ENCODE measurements at places on chromosomes 3 and 15.

DNA sequence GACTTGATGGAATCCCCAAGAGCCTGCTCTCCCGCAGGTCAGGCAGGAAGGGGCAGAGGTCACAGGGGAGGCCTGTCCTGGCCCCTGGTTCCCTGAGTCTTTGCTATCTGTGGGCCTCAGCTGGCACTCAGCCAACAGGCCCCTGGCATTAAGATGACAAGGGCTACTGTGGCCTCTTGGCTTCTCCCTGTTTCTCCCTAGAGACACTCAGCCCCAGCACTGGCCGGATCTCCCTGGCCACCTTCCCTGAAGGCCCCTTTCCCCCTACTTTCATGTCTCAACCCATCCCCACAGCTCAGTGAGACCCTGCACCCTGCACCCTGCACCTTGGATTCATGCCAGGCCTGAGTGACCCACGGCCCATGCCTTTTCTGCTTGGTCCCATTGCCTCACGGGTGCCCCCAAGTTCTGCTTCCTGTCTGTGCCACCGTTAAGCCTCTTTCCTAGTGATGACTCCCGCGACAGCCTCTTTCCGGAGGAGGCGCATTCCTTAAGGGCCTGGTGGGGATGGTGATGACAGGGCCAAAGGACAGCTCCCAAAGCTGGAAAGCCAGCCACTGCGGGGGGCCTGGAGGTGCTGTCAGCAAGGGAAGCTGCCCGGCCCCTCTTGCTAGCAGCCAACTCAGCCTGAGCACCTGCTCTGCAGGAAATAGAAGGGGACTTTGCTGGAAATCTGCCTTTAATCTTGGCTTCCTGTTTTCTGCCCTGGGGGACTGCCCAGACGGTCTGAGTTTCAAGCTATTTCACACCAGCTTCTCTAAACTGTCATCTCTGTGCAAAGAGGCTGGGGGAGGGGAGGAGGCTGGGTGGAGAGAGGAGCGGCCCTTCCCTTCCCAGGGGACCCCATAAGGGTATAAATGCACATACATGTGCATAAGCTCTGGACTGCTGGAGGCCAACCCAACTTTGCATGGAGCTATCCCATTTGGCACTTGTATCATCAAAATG is 4.8 kb upstream of the CSK start:
- no peak for DNase-seq

- DNase-seq: no peak
These were observed 19.8 kb upstream of the LOXL1 start for GRCh38 chr15:73906346-73907034.

- DNase-seq: peak; percentile 35
These were observed at the start of gene DGKG for GRCh38 chr3:186361762-186362536. DGKG (minus strand) TSS chr3:186362234; CDS start chr3:186320459, 41,775 bp downstream.

DNA sequence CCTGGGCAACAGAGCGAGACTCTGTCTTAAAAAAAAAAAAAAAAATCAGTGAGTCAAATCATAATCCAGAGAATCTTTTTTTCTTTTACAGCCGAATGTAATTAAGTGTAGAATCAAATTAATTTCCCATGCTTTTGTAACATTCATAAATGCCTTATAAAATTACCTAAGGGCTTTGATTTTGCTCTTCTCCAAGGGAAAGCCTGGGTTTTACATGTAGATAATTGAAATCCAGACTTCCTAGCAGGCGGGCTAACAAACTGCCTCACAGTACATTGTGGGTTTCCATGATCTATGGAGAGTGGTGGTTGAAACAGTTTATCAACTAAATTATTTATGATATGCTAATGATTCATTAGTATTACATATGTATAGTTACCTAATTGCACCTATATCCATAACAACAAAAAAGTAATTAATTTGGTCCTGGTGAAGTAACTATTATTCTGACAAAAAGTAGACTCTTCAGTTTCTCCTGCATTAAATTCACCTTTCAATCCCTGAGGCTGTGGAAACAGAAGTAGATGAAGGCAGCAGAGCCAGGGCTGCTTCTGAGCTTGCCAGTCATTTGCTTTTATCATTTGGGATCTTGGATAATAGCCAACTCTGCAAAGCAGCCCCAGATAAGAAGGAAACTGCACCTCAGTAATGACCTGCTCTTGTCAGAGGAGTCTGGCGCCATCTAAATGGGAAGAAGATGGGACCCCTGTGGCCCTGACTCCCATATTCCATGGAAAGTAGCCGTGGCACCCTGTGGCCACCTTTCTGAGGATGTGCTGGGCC is 9.5 kb downstream of the CCR9 start:
- DNase-seq: no peak

DNA sequence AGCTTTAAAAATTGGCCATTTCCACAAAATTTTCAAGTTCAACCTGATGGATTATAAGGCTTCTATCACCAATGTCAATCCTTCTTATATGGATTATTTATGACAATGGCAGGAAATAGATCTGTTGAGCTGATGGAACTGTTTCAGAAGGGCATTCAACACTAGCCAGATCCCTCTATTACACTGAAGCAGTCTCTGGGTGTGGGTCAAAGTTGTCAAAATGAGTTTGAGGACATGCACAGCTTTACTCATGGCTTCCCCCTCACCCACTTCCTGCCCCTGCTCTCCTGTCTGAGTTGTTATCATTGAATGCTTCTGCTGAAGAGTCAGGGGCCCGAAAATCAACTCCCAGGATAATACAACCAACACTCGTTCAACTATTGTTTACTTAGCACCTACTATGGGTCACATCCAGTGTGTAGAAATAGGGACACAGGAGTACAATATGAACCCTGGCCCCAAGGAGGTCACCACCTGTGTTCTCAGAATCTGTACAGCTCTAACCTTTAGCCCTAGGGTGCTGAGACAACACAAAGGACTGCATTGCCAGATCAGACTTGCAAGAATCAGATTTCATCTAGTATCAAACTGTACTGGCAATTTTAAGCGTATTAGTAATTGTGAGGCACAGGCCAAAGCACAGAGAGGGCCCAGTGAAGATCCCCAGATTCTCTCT is 41.7 kb upstream of the FAM3D start:
- DNase-seq: no peak

- DNase-seq: no peak
These were observed 216.2 kb downstream of the ADAMTS17 start for GRCh38 chr15:100125401-100126191.

GRCh38 chr3:172078244-172078643 is 38.9 kb downstream of the FNDC3B start:
- no peak for DNase-seq

GRCh38 chr15:25169318-25169717 is 214.5 kb downstream of the SNRPN start:
- no peak for DNase-seq

DNA sequence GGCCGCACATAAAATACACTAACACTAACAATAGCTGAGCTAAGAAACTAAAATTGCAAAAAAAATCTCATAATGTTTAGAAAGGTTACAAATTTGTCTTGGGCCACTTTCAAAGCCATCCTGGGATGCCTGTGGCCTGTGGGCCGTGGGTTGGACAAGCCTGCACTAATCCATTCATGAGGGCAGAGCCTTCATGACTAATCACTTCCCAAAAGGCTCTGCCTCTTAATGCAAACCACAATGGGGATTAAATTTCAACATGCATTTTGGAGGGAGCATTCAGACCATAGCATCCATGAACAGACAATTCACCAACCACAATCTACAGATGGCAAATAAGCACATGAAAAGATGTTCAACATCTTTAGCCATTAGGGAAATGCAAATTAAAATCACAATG is 128.2 kb downstream of the SUCLG2 start:
- no peak for DNase-seq

DNA sequence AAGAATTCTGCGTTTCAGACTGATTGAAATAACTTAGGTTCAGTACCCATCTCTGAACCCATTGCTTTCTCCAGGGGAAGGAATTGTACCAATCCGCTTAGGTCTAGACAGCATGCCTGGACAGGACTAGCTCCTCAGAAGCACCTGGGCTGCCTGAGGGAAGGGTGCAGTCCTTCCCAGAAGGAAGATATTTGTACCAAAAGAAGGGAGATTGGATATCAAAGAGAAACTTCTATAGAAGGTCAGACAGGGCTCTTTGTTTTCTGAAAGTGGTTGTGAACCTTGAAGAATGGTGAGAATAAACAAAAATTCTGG is 133.8 kb upstream of the LRTM1 start:
- no peak for DNase-seq

DNA sequence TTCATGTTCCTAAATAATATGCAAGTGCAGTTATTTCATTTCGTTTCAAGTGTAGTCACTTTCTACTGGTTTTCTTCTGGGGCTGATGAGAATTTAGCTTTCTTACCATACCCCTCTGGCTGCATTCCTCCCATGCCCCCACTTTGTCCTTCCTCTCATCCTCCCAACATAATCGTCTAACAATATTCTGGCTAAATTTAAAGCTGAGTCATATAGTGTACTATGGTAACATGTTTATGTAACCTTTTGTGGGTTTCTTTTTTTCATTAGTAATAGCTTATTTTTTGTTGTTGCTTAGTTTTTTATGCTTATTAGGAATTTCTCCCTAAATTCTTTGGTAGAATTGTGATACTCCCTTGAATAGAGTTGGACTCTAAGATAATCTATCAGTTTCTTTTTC is 30.5 kb downstream of the DUT start:
- no peak for DNase-seq

- DNase-seq: no peak
These were observed 397.7 kb upstream of the EPHA6 start for GRCh38 chr3:96416549-96417255.

GRCh38 chr15:80906159-80906766 is 83.4 kb downstream of the MESD start:
- DNase-seq: no peak

- no peak for DNase-seq
These were observed 236.9 kb downstream of the CADPS start for GRCh38 chr3:62638316-62638715.

- no peak for DNase-seq
These were observed 100.6 kb downstream of the LPP start for GRCh38 chr3:188254520-188255070.

- DNase-seq: no peak
These were observed 25.7 kb upstream of the APH1B start for GRCh38 chr15:63251701-63252100.

- DNase-seq: no peak
These were observed 34.6 kb downstream of the CHD2 start for GRCh38 chr15:92934716-92935115.

DNA sequence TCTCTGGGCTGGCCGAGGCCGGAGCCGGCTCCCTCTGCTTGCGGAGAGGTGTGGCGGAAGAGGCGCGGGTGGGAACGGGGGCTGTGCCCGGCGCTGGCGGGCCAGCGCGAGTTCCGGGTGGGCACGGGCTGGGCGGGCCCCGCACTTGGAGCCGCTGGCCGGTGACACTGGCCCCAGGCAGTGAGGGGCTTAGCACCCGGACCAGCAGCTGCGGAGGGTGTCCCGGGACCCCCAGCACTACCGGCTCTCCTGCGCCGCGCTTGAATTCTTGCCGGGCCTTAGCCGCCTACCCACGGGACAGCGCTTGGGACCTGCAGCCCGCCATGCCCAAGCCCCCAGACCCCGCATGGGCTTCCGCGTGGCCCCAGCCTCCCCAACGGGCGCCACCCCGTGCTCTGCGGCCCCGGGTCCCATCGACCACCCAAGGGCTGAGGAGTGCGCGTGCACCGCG is 736.3 kb upstream of the ARRDC4 start:
- DNase-seq: no peak

- DNase-seq: no peak
These were observed 45.0 kb upstream of the CD96 start for GRCh38 chr3:111496894-111497559.

- DNase-seq: no peak
These were observed 87.1 kb downstream of the DIPK2A start for GRCh38 chr3:144058713-144059112.

GRCh38 chr3:168061332-168061996 is 34.3 kb downstream of the GOLIM4 start:
- DNase-seq: no peak

DNA sequence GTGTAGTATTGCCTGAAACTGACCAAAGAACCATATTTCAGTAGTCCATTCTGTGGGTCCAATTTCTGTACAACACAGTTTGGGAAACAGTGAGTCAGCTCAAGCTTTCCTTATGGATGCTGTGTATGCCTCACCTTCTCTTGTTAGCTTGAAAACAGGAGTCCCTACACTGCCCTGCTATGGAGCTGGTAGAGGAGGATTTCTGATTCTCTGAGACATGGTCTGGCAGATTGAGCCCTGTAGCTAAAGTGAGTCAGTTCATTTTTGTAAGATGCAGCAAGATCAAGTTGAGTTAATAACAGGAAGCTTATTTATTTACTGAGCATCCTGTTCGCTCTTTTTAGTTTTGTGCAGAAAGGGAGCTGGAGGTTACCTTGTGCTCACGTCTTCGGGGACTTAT is 424.1 kb upstream of the RBMS3 start:
- DNase-seq: no peak

DNA sequence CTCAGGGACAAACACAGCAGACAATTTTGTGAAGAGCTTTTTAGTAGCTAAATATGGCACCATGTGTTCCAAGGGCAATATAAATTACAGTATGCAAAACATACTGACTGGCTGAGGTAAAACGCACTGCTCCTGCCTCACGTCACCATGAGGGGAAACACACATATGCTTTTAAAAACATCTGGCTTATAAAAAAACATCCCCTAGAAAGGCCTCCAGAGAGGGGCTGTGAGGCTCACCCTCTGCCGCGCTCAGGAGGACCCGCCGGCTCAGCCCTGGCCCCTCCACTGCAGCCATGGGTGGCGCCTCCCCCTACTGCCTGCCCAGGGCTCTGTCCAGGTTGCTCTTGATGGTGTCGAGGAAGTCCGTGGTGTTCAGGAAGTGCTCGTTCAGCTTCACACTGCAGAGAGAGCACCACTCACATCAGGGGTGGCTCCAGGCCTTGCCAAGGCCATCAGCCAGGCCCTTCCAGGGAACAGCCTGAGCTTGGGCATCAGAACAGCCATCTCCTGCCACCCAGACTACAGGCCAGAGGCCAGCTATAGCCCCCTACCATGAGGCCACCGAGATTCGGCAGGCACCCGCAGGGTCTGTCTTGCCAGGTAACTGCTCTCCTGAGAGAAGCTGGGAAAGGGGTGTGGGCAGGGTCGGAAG is 18.2 kb downstream of the IDH2 start:
- peak; percentile 48 for DNase-seq

DNA sequence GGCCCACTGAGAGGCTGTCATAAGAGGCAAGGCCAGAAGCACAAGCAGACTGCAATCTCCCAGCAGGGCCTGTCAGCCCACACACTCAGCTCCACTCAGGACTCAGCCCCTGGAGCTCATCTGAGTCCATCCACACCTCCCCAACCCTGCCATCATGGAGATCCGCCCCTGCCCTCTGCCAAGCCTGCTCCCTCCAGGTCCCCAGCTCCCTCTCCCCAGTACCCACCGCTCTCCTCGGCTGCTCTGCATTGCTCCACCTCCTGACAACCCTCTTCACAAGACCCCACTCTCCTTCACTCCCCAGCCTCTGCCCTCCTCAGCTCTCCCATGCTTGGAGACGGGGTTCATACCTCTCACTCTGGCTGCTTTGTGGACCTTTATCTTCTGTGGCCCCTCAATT is 11.1 kb downstream of the POC1A start:
- DNase-seq: no peak

- DNase-seq: no peak
These were observed 123.4 kb upstream of the SLC24A5 start for GRCh38 chr15:47997195-47998080.

Measured in NCI-H526 treated with DMSO at 0.1 percent for 48 hours (cell line).